ENCODE measurements at places on chromosomes 5 and 9.

DNA sequence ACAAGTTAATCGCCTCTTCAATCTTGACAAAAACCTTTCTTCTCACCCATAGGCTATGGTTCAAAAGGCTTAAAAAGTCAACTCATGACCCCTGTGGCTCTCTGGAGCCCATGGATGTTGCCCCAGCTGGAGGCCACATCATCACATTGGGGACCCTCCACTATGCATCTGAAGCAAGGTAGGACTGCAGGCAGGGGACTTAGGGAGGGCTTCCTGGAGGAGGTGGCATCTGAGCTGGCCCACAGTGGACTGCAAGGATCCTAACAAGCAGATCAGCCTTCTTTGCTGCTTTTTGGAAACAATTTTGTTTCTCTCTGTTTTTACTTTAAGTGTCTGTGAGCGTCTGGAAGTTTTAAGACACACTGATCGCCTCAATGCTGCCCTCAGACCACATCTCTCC, 234.7 kb downstream of the HSPA4 start:
- DNase-seq: no peak

GRCh38 chr5:167777746-167778145, 513.7 kb upstream of the WWC1 start:
- no peak for DNase-seq

DNA sequence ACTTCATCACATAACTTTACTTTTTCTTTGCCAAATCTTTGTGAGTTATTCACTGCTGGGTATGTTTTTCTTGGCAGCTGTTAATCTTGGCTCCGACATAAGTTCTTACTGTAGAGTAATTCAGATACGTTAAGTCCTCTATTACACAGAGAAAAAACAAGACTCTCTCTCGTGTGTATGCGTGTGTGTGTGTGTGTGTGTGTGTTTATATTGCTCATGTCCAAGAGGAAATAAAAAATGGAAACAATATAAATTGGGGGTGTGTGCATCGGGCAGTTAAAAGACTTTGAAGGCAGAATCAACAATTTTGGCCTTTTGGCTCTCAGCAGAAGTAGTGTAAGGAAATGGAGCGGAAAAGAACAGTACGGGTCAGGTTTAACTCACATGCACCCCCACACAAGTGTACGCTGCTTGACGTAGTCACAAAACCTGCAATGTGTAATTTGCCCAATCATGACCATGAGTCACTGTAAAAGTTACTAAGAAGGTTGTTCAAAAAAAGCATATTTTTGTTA, 67.2 kb upstream of the IFNE start:
- no peak for DNase-seq

- peak; percentile 59 for DNase-seq
Observed at GRCh38 chr5:142821733-142822487, 51.7 kb downstream of the ARHGAP26 start.

- no peak for DNase-seq
Observed at GRCh38 chr9:100072805-100073204, 26.0 kb downstream of the ERP44 start.

DNA sequence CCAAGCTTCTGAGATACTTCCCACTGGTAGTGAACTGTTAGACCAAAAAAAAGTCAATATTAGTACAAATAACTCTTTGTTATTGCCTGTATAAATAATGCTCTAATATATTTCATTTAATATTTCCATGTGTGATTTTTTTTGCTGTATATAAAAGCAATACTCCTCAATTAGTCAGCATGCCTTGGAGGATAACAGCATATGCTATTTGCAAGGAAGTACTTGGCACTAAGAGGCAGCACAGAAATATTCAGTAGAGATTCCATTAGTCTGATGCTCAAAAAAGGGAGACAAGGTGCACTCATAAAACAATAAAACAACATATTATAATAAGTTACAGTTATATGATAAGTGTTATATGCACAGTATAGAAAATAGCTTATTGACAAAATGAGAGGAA, 296.6 kb upstream of the MPDZ start:
- DNase-seq: no peak

- DNase-seq: no peak
Observed at GRCh38 chr5:136157514-136157913, 24.9 kb downstream of the SMAD5 start.

DNA sequence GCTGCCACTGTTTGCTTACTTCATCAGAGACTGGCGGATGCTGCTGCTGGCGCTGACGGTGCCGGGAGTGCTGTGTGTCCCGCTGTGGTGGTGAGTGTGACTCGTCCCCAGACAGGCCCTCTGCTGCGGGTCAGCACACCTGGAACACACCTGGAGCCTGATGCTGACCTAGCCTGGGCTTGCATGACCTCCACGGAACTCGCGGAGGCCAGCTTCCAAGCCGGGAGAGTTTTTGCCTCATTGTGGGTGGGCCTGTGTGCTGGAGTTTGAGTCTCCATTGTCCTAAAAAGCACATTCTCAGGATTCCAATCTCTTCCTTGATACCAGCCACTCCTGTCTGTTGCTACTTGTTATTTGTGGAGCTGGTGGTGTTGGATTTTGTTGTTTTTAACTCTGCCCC, 28.1 kb downstream of the SLC22A4 start:
- no peak for DNase-seq

GRCh38 chr5:135141303-135142268, 107.6 kb upstream of the PITX1 start:
- no peak for DNase-seq

GRCh38 chr9:25964239-25964638, 286.0 kb upstream of the TUSC1 start:
- DNase-seq: no peak

DNA sequence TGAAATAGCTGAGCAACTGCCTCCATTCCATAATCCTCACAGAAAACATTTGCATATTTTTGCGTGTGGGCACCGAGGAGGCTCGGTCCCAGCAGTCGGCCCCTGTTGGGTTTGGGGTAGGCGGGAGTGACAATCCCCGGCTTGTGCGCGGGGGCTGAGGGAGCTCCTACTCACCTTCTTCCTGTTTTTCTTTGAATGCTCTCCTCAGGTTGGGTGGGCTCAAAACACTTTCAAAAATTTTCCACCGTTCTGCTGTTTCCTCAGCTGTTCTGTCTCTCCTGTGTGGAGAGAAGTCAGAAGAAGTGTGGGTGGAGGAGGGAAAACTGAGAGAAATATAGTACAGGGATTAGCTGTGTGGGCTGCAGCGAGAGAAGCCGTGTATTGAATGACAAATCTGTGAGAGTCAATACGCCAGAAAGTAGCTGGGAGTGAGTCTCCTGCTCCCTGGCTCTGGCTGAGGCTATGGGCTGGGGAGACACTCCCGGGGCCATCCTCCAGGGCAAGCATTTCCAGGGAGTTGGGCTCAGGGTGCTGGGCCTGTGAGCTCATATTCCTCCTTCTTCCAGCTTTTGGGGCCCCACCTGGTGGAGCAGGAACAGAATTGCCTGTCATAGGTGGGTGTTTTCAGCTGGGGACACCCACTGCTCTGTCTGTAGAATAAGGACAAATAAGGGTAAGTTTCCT, 84.7 kb downstream of the CMYA5 start:
- DNase-seq: peak; percentile 1

DNA sequence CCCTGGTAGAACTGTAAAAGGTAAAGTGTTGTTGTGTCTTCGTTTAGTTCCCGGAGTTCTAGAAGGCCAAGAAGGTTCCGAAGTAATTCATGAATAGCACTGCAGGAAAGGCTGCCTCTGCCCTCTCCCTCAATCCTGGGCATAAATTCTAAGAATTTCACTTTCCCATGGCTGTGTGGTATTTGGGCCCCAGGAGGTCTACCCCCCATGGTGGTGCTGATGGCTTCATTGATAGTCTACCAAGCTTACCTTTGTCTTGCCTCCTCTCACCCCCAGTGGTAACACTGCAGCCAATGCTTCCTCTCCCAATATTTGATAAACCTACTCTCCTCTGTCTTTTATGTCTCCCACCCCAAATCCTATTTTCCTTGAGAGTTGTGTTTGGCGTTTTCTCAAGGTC, 39.5 kb downstream of the ADAMTS16 start:
- DNase-seq: no peak

DNA sequence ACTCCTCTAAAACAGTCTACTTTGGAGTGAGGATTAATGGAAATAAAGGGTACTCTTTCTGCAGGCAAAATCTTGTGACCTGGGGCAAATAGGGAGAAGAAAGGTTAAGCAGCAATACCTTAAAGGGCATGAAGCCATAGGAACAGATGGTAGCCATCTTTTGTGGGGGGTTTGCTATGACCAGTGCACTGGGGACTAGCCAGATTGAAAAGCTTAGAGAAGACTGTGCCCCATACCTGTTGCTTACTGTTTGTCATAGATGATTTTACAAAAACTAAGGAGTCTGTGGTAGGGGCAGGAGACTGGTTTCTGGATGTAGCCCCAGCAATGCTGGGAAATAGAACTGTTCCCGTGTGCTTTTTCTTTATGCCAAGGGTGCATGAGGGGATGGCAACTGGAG, 58.6 kb downstream of the PAM start:
- DNase-seq: no peak

DNA sequence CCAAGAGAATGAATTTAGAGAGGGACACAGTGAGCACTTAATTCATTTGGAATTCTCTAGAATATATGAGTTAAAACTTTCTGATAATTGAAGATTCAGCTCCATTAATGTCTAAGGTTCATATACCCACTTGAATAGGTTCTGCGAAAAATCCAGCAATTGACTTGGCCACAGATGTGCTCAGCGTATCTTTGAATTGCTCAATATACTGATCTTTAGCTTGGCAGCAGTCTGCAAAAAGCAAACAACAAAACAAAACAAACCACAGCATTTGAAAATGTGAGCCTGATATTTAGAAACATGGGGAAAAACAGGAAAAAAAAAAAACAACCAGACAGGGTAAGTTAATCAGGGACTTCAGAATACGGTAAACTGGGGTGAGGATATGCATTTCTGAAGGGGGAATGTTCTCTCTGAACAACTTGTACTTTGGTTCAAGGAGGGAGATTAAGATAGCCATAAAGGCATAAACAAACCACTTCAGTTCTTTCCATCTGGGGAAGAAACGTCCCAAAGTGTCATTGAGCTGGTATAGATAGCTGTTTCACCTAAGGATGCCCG, 21.4 kb downstream of the AGXT2 start:
- no peak for DNase-seq

- no peak for DNase-seq
Observed at GRCh38 chr9:26863074-26863473, 29.5 kb downstream of the CAAP1 start.

GRCh38 chr9:16309082-16309468, 561.4 kb downstream of the BNC2 start:
- DNase-seq: no peak

- DNase-seq: no peak
Observed at GRCh38 chr5:37834542-37835379, 5.1 kb downstream of the GDNF start.

DNA sequence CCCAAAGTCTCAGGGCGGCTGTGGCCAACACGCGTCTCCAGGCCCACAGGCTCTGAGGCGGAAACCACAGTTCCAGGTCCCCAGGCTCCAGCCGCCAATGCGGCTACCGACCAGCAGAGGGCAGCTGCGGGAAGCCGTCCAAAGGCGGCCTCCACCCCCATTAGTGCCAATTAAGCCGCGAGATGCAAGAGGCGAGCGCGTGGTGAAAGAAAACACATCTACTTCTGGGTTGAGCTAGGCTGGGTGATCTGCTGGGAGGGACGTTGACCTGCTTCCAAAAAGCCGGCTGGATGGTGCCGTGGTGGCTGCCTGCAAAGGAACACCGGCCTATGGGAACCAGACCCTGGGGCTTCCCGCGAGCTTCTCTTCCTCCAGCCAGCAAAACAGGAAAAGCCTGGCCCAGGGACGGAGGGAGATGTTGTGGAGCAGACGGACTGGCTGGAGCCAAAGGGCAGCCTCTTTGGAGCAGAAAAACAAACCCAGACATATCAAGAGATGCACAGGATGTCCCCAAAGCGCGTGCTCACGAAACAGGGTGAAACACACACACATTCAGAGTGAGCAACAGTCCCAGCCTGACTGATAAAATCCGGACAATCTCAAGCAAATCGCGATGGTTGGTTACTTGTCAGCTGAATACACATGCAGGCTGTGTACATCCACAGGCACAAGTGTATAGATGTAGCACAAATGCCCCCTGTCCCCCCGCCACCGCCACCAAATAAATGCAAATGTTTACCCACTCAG, 187.1 kb upstream of the BRINP1 start:
- DNase-seq: peak; percentile 22

DNA sequence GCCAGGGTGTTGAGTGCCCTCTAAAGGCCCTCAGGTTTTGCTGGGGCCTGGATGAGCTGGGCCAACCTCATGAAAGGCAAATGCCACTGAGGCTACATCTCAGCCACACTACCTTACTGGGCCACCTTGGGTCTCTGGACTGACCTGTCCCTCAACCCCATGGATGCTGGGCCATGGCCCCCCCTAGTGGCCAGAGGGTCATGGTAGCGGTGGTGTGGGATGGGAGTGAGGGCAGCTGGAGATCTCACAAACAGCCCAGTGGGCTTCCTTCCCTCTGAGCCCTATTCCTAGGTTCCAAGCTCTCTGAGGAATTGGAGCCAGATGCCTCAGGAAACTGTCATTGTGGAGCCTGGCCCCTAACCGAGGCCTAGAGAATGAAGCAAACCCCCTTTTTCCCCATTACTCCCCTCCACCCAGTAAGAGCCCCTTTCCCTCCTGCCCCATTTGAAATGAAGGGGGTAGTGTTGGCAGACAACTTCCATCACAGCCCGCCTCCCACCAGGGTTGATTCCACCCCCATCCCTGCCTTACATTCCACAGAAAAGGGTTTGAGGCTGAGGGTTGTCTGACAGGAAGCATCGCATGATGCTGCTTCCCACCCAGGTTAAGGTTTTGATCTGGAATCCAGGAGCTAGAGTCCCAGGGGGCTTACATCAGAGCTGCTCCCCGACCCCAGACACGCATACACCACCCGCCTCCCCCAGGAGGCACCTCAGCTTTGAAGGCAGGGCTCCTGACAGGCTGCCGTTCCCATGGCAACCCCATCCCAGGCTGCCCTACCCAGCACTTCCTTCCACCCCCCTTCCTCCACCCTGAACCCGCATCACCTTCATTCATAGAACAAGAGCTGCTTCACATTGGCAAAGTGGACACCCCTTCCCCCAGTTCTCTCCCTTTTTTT, 63.9 kb downstream of the PCDH1 start:
- DNase-seq: peak; percentile 40

DNA sequence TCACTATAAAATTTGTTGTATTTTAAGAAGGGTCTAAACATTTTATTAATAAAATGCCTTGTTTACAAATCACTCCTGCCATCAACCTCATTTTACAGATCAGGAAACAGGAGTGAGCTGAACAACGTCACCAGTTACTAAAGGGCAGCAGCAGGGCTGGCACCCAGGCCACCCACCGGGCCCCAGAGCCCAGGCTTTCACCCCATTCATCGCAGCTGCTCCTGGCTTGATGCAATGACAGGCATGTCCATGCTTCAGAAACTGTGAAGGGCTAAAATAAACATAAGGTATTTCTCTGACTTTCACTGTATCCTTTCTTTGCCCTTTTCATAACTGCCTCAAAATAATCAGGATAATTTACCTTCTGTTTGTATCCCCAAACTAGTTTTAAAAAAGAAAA, 18.1 kb downstream of the MED27 start:
- no peak for DNase-seq

GRCh38 chr5:36593867-36594266, 12.5 kb upstream of the SLC1A3 start:
- DNase-seq: no peak

GRCh38 chr5:95241161-95241560, 43.7 kb downstream of the MCTP1 start:
- DNase-seq: no peak

Data from CD4-positive, alpha-beta T cell treated with Interleukin-2 at 100 ng/mL for 4 hours (primary cell).